ENCODE measurements at places on chromosomes 11 and 22.

DNA sequence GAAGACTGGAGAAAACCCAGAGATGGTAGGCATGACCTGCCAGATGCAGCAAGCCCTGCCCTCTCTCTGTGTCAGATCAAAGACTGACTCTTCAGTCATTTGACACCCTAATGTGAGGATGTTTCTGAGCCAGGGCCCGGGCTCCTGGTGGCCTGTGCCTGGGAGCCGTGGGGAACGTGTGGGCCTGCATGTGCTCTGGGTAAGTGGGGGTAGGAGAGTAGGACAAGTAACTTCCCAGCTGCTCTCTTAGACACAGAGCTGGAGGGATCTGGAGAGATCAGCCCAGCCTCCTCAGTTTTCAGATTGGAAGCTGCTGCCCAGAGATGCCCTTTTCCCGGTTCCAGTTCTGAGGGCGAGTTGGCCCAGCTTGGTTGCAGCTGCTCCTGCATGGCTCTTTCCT, 110.8 kb downstream of the TEAD1 start:
- no peak for DNase-seq

- DNase-seq, result no peak
These were observed 55.1 kb downstream of the KIAA1671 start for GRCh38 chr22:25007444-25008106.

DNA sequence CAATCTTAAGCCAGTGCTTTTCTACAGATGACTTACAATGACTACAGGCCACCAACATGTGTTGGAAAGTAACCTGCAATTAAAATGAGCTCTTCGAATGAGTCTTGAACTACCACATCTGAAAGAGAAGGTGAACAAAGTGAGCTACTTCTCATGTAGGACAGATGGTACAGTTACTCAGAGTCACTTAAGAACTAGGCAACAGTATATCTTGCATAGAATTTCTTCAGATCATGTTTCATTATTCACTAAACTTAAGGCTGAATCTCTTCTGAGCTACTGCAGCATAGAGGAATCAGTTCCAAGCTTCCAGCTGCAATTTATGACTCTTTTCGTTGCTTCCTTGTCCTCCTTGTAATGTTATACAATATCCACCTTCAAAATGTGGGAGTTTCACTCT, 270.9 kb downstream of the TTC28 start:
- no peak for DNase-seq

- DNase-seq, result no peak
These were observed 223.8 kb downstream of the LRRC4C start for GRCh38 chr11:41235668-41236067.

DNA sequence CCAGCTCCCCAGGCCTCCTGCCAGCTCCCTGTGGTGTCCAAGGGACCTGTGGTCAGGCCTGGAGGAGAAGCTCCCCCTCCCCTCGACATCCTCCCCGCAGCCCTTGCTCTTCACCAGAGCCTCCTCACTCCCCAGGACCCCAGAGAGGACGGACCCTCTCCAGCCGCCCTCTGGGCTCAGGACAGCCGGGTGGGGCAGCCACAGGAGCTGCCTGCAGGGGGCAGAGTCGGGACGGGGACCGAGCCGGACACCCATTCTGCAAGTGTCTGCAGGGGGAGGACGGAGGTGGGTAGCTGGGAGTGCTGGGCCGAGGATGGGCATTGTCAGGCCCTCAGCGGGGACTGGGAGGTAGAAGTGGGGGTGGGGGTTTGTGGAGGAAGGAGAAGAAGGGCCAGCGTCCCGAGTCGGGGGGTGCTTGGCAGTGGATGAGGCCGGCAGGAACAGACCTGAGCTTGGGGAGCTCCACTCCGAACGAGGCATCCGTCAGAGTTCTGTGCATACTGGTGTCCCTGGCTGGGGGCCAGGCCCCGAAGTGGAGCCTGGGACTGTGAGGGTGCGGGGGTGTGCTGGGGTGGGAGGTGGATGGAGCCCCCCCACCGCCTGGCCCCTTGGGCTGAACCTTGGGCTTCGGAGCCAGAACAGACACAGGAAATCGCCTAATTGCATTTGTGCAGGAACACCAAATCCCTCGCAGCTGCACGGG, 15.2 kb downstream of the PRR33 start:
- DNase-seq, result no peak

DNA sequence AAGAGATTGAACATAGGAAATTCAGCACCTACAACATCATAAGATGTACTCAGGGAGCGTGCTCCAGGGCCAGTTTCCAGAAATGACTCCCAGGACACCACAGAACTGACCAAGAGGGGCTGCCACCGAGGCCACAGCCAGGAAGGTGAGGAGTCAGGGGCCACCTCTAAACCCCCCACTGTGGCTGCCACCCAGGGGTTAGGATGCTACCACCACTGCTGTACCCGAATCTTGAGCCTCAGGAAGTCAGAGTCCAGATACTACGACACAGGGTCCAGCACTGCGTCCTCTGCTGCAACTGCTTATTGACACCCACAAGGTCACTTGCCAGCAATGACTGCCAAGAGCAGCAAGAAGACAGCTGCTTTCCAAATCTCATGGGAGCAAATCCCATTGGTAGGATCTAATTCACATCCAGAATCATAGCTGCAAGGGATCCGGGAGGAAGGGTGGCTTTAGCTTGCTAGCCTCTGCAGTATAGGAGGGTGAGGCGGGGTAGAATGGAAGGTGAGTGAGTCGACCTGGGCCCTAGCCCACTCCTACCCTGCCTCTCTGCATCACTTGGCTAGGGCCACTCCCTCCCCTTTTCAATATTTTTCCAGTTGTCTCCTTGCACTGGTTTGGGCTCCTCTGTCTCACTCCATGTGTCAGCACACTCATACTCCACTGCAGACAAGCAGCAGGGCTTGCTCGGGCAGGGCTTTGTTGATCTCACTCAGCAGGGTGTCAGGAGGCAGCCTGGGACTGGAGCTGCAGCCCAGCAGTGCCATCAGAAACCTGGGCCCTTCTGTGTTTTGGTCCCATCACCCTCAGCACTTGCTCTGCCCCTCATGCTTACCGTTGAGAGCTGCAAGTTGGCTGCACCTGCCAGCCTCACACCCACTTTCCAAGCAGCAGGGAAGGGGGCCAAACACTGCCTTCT, 18.1 kb upstream of the CYTH4 start:
- no peak for DNase-seq

GRCh38 chr22:48357196-48357595, 1470.5 kb downstream of the BRD1 start:
- DNase-seq, result no peak
